ENCODE measurements at places on chromosomes 2 and 18. TPM values are rescaled to one million over a fixed set of nuclear protein-coding genes. Genes with fewer than 3 reads are reported as not detected.

DNA sequence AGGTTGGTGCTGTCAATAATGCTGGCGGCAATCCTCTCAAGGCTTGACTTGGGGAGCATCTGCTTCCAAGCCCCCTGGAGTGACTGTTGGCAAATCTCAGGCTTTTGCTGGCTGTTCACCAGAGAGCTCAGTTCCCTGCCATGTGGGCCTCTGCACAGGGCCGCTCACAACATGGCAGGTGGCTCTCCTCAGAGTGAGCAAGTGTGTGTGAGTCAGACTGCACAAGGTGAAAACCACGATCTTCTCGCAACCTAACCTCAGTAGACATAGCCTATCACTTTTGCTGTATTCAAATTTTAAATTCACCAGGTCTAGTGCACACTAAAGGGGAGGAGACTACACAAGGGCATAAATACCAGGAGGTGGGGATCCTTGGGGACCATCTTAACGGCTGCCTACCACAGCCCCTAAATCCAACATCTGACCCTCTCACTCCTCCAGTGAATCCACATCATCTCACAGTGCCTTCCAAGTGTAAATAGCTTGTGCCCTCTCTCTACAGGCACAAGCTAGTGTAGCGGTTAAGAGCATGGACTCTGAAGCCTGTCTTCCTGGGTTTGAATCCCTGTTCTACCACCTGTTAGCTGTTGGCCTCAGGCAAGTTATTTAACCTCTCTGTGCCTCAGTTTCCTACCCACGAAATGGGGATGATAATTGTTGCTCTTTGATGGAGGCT, 187.7 kb upstream of the CXCR4 start:
- no peaks in the 10 kb centered on the region for H3K27me3 ChIP-seq
- no peak overlapping the region for H3K4me3 ChIP-seq
- no peaks in the 10 kb centered on the region for H3K4me1 ChIP-seq
- no peaks in the 10 kb centered on the region for H3K36me3 ChIP-seq
- no peak for DNase-seq

DNA sequence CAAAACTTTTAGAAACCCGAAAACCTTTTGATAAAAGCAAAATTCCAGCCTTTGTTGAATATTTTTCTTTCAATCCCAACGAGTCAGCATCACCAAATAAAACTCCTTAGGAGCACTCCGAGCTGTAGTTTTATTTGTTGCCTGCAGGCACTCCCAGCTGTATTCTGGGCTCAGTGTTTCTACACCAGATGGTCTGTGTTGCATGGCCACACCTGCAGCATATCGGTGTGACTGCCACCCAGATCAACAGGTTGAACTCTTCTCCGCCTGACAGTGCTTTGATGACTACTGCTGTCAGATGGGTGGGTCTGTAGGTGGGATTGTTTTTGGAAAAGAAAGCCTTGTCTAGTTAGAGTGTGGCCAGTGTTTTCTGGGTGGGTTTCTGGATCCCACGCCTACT, 32.7 kb downstream of the APCDD1 start:
- H3K27ac ChIP-seq: no peak overlapping the region
- H3K4me3 ChIP-seq: no peak overlapping the region
- H3K27me3 ChIP-seq: no peaks in the 10 kb centered on the region

- no peak overlapping the region for H3K4me3 ChIP-seq
- no peaks in the 10 kb centered on the region for H3K36me3 ChIP-seq
- H3K27me3 ChIP-seq: no peaks in the 10 kb centered on the region
- DNase-seq: no peak
- no peaks in the 10 kb centered on the region for H3K4me1 ChIP-seq
These were observed 874.1 kb upstream of the LRATD1 start for GRCh38 chr2:13758412-13758811.

GRCh38 chr2:152600051-152600657, 117.1 kb downstream of the PRPF40A start:
- no peaks in the 10 kb centered on the region for H3K36me3 ChIP-seq
- H3K27ac ChIP-seq: no peak overlapping the region
- DNase-seq: no peak

- DNase-seq: no peak
- no peaks in the 10 kb centered on the region for H3K4me1 ChIP-seq
- no peak overlapping the region for H3K4me3 ChIP-seq
These were observed 145.3 kb downstream of the RND3 start for GRCh38 chr2:150341982-150342680.

- H3K27ac ChIP-seq: no peak overlapping the region
- DNase-seq: no peak
- H3K36me3 ChIP-seq: peaks cover 53% of the 10 kb centered on the region
- H3K27me3 ChIP-seq: no peaks in the 10 kb centered on the region
- no peak overlapping the region for H3K4me3 ChIP-seq
These were observed 83.9 kb downstream of the UBR3 start for GRCh38 chr2:169911119-169911518.

DNA sequence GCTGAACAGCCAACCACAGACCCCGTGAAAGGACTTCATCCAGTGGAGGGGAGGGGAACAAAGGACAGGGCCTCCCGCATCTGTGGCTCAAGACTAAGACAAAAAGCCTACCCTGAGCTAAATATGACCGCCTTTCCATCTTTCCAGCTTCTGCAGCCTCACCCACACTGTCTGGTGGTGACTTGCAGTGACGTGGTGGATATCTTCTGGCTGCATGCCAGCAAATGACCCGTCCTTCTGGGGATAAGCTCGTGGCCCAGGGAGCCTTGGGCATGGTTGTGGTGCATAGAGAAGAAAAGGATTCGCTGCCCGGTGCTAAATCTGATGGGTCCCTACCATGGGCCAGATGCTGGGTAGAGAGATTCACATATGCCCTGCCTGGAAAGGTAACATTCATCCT, 8.7 kb upstream of the NGEF start:
- H3K4me3 ChIP-seq: no peak overlapping the region
- H3K36me3 ChIP-seq: no peaks in the 10 kb centered on the region
- no peak for DNase-seq
- H3K27ac ChIP-seq: peak overlapping the region; percentile 30
- H3K27me3 ChIP-seq: no peaks in the 10 kb centered on the region

DNA sequence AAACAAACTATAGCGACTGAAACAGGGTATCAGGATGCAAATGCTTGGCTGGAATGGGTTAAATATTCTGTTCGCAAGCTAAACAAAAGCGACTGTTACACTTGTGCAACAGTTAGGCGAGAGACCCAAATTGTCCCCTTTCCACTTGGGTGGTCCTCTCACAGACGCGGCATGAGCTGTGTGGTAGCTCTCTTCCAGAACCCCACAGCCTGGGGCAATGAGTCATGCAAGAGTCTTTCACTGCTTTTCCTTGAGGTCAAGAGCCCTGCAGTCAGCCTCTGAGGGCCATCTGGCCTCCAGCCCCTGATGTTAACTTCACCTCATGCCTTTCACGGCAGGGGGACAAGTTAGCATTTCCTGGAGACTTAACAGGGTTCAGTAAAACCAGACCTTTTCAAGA, 25.7 kb downstream of the SULT1C4 start:
- no peaks in the 10 kb centered on the region for H3K4me1 ChIP-seq
- H3K27ac ChIP-seq: no peak overlapping the region
- H3K4me3 ChIP-seq: no peak overlapping the region
- no peaks in the 10 kb centered on the region for H3K27me3 ChIP-seq

GRCh38 chr2:38850045-38850444, 25.7 kb downstream of the DHX57 start:
- no peak for DNase-seq
- H3K27ac ChIP-seq: no peak overlapping the region
- H3K27me3 ChIP-seq: no peaks in the 10 kb centered on the region
- no peak overlapping the region for H3K4me3 ChIP-seq
- no peaks in the 10 kb centered on the region for H3K36me3 ChIP-seq

- no peak overlapping the region for H3K4me3 ChIP-seq
- H3K4me1 ChIP-seq: peaks cover 17% of the 10 kb centered on the region
- no peaks in the 10 kb centered on the region for H3K27me3 ChIP-seq
These were observed 17.9 kb downstream of the RAB12 start for GRCh38 chr18:8627107-8627472.

- H3K4me3 ChIP-seq: no peak overlapping the region
- H3K4me1 ChIP-seq: peaks cover 10% of the 10 kb centered on the region
- H3K27ac ChIP-seq: no peak overlapping the region
- no peak for DNase-seq
- no peaks in the 10 kb centered on the region for H3K36me3 ChIP-seq
- H3K27me3 ChIP-seq: peaks cover 8% of the 10 kb centered on the region
These were observed 60.9 kb upstream of the CYRIA start for GRCh38 chr2:16726577-16726976.

- no peak overlapping the region for H3K27ac ChIP-seq
- H3K27me3 ChIP-seq: no peaks in the 10 kb centered on the region
- no peak for DNase-seq
- H3K4me1 ChIP-seq: peaks cover 15% of the 10 kb centered on the region
These were observed 113.6 kb downstream of the RNF144A start for GRCh38 chr2:7030810-7031209.

DNA sequence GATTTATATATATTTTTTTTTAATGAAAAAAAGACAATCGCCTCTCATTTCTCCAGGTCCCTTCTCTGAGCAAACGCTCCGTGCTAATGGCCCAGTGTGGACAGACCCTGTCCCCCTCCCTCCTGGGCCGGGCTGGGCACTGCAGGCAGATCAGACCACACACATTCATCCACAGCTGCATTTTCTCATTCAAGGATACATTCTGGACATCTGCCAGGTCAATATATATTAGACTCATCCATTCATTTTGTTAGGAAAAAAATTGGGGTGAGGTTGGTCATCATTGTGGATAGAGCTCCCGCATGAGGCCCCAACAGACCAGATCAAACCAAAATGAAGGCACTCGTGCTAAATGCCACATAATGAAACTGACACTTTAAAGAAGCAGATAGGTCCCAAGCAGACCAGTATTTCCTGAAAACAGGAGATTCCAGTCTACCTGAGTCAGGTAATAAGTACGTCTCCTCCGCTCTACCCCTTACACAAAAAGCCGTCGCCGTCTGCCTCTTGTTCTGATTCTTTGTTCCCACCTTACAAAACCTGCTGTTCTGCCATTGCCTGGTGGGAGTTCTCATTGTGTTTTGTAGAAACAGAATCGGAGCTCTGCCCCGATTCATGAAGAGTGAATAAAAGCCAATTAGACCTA, 15.4 kb upstream of the OTOS start:
- no peak overlapping the region for H3K4me3 ChIP-seq
- H3K36me3 ChIP-seq: no peaks in the 10 kb centered on the region
- no peak overlapping the region for H3K27ac ChIP-seq
- no peaks in the 10 kb centered on the region for H3K27me3 ChIP-seq
- DNase-seq: no peak
- H3K4me1 ChIP-seq: no peaks in the 10 kb centered on the region

DNA sequence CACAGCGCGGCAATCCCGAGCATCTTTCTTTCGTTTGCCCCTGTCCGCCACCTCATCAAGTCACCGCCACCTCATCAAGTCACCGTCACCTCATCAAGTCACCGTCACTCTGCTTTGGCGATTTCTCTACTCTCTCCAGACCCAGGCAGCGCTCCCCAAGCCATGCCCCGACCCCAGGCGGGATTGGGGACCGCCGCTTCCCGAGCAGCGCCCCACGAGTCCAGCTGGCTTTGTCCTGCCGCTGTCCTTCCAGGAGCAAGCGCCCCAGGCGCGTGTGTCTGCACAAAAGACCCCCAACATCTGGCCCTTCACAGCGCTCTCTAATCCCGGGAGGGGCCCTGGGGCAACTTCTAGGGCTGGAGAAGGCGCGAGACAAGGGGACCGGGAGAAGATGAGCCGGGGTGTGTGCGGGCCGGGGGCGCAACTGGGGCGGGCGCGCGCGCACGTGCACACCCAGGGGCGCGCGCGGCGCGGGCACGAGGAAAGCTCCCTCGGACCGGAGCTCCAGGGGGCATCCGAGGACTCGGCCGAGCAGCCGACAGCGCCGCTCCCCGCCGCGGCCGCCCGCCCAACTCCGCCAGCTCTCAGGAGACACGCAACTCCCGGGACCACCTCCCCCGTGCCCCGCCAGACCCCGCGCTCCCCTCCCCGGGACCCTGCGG, 633 bp upstream of the RNF152 start:
- no peaks in the 10 kb centered on the region for H3K36me3 ChIP-seq
- peaks cover 77% of the 10 kb centered on the region for H3K4me1 ChIP-seq
- no peaks in the 10 kb centered on the region for H3K27me3 ChIP-seq

DNA sequence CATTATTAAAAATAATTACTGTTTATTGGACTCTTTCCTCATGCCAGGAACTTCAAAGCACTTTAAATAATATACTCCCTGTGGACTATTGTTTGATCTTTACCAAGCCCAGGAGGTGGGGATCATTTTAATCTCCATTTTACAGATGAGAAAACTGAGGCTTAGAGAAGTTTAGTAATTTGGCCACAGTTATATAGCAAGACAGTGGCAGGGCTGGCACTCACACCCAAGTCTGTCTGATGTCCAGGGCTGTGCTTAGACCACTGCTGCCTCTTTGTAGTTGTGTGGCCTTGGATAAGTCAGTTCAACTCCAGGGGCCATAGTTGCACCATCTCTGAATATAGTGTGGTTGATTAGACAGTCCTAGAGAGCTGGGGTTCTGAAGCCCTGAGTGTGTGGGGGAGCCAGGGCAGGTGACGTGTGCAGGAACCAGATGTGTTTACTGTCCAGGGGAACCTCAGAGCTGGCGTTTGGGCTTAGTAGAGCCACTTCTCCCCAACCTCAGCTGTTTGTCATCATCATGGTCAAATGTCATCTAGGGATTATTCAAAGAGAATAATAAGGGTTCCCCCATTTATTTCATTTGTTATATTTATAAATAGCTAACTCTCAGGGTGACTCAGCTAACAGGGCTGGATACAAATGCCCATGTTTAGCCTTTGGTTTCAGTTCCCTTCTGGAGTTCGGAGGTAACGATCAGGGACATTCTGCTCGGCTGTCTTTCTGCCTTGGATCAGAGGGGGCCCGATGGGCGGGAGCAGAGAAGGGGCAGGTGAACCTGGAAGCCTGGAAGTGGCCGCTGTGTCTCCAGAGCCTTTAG, 68.0 kb downstream of the BOLA3 start:
- H3K4me3 ChIP-seq: no peak overlapping the region
- peaks cover 10% of the 10 kb centered on the region for H3K4me1 ChIP-seq
- H3K27me3 ChIP-seq: no peaks in the 10 kb centered on the region
- H3K36me3 ChIP-seq: peaks cover 79% of the 10 kb centered on the region
- peak overlapping the region; percentile 17 for H3K27ac ChIP-seq
- no peak for DNase-seq

GRCh38 chr2:54429054-54429453, 27.1 kb upstream of the SPTBN1 start:
- H3K4me1 ChIP-seq: peaks cover 5% of the 10 kb centered on the region
- no peaks in the 10 kb centered on the region for H3K27me3 ChIP-seq
- no peak overlapping the region for H3K4me3 ChIP-seq
- no peaks in the 10 kb centered on the region for H3K36me3 ChIP-seq
- H3K27ac ChIP-seq: peak overlapping the region; percentile 61

- no peak overlapping the region for H3K4me3 ChIP-seq
- H3K27me3 ChIP-seq: no peaks in the 10 kb centered on the region
- H3K27ac ChIP-seq: no peak overlapping the region
- DNase-seq: no peak
- no peaks in the 10 kb centered on the region for H3K36me3 ChIP-seq
These were observed 54.7 kb downstream of the SPRED2 start for GRCh38 chr2:65377556-65378192.

Gene TXNL4A
- 20.8 TPM for total RNA-seq

Gene ASPRV1
- 0.31 TPM for total RNA-seq

Gene TEX44
- total RNA-seq: not detected

Gene SEMA4F
- total RNA-seq: 6.1 TPM

Gene PAIP2B
- 11.6 TPM for total RNA-seq

Gene IL36B
- total RNA-seq: 1.7 TPM
